ENCODE measurements at places on chromosomes 13 and 19. TPM values are rescaled to one million over a fixed set of nuclear protein-coding genes. Genes with fewer than 3 reads are reported as not detected.

SBSN gene
- 0.26 TPM for total RNA-seq

ZNF534 gene
- total RNA-seq: not detected

ZNF146 gene
- 83.1 TPM for total RNA-seq

DPF1 gene
- 8.1 TPM for total RNA-seq

ZNF90 gene
- not detected for total RNA-seq

- DNase-seq: no peak
Measured at GRCh38 chr13:93235258-93236015, 8.8 kb downstream of the GPC6 start.

GRCh38 chr13:24228852-24229458 lies 68.4 kb downstream of the SPATA13 start:
- peak; percentile 74 for DNase-seq

DNA sequence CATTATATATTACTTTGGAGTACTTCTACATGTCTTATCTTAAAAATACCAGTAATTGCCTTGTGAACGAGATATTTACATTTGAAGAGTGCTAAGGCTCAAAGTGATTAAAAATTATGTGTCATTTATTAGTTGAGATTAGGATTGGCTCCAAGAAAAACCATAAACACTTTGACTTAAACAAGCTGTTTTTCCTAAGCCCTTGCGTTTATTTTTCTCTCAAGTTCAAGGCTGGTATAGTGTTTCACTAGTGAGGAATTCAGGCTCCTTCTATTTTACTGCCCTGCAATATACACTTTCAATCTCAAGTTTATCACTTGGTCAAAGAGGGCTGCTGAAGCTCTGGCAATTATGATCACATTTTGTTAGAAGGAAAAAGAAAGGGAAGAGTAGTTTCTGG lies 49.9 kb downstream of the UFM1 start:
- DNase-seq: no peak

- no peak for DNase-seq
Measured at GRCh38 chr19:58521651-58522050, 2.0 kb upstream of the ZBTB45 start.

DNA sequence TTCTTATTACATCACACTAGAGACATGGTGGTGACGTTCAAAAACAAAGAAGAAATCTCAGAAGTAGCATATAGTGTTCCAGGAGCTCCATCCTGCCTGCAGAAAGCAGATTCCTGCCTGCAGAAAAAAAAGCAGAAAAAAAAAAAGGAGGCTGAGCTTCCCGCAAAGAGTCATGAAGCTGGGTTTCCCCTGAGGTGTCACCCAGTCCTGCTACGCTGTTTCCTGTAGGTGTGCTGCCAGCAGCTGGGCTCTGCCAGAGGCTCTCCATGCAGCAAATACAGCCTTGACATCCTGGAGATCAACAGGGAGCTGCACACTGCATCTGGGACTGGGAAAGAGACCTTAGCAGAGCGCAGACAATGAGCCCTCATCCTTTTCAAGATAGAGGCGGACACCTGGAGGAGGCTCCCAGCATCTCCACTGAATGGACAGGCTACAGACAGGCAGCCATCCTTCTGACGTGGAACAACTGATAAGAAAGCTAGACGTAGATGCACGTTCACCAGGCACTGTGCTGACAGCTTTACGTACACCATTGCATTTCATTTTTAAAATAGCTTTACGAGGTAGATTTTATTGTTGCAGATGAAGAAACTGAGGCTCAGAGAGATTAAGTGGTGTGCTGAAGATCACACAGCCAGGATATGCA lies 350.9 kb downstream of the FOXO1 start:
- no peak for DNase-seq

GRCh38 chr13:79402074-79402635 lies 3.9 kb downstream of the RBM26 start:
- no peak for DNase-seq

Measured in PC-3 (cell line).